ENCODE measurements at places on chromosomes 2 and 18.

DNA sequence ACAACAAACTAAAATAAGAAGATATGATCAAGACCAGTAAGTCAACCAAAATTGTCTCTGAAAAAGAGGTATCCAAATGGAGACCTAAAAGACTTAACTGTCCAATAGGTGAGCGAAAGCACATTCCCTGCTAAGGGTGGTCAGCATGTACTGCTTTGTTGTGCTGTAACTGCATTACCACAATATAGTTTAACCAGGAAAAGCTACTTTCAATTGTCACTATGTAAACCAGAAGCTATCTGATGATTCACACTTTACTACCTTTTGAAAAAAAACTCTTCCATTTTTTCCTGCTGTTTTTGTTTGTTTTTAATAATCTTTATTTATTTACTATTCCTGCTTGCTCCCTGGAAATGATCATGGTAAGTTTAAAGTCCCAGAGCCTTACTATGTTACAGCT is 36.1 kb downstream of the ASXL2 start:
- DNase-seq = no peak

DNA sequence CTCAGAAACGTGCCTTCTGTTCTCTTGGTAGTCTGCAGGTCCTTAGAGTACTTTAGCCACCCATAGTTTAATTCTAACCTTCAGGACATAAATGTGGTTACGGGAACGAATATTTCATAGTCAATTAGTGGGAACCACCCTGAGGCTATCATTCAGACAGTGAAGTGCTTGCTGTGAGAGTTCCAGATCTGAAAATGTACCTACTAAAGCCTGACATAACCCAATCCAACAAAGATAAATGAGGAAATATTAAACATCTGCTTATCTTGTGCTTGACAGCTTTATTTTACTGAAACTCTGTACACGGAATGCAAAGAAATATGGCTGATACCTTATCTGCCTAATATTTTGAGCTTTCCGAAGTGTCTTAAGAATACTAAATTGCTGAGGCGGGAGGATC is 43.0 kb downstream of the RAB27B start:
- DNase-seq = no peak

DNA sequence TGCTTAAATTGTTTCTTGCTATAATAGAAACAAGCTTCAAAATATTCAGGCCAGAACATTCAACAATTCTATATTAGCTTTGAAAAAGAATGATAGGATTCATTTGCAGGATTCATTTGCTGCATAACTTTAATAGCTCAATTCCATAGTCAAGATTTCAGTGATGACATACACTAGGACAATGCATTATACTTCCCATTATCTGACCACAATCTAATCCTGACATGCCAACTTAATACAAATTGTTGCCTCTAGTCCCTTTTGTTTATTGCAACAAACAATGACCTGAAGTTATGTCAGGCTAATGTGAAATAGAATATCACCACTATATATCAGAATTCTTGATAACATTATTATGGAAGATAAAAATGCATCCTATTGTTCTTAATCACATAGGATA is 169.4 kb downstream of the DNAH7 start:
- no peak for DNase-seq

- no peak for DNase-seq
Measured at GRCh38 chr18:50169149-50169548, 25.8 kb downstream of the MYO5B start.

DNA sequence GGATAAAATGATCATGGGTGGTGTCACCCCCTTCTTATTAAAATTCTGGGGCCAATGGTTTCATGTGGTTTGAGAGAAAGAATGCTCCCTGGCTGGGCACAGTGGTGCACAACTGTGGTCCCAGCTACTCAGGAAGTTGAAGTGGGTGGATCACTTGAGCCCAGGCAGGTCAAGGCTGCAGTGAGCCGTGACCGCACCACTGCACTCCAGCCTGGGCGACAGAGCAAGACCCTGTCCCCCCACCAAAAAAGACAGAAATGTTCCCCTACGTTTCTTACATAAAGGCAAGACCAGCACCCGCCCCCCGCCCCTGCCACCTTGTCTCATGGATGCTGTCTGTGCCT is 53.0 kb upstream of the ID2 start:
- no peak for DNase-seq

- DNase-seq = no peak
Measured at GRCh38 chr2:22382479-22383169, 1002.4 kb upstream of the KLHL29 start.
